Iris pigment epithelial cell (primary cell): ENCODE measurements at places on chromosomes 6 and 20.

- no peak for DNase-seq
These were observed 178.6 kb upstream of the RGS17 start for GRCh38 chr6:153309651-153310050.

GRCh38 chr20:62460678-62461077 lies 15.1 kb downstream of the GATA5 start:
- no peak for DNase-seq

GRCh38 chr6:26175428-26176181 lies 88.4 kb downstream of the HFE start:
- DNase-seq = peak; percentile 79

- DNase-seq = no peak
These were observed 155.4 kb downstream of the SMOC2 start for GRCh38 chr6:168596344-168596743.

DNA sequence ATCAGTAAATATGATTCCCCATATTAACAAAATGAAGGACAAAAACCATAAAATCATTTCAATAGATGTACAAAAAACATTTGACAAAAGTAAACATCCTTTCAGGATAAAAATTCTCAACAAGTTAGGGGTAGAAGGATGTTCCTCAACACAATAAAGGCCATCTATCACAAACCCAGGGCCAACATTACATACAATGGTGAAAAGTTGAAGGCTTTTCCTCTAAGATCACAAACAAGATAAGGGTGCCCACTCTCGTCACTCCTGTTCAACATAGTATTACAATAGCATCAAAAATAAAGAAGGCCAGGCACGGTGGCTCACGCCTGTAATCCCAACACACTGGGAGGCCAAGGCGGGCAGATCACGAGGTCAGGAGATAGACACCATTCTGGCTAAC lies 22.6 kb upstream of the ASF1A start:
- DNase-seq = no peak

DNA sequence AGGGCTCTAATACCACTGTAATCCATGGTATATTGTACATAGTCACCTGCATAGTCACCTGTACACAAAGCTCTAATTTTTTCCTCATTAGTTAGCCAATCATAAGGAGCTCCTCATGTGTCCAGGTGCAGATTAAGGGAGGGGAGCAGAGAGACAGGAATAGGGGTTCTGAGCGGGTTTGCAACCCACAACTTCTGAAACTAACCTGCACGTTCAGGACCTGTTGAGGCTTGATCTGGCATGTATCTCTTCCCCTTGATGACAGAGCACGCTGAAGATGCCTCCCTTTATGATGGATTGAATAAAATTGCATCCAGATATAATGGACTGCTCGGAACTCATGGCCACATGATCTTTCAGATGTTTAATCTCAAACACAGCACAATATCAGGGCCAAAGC lies 179.4 kb upstream of the PRND start:
- DNase-seq = no peak

DNA sequence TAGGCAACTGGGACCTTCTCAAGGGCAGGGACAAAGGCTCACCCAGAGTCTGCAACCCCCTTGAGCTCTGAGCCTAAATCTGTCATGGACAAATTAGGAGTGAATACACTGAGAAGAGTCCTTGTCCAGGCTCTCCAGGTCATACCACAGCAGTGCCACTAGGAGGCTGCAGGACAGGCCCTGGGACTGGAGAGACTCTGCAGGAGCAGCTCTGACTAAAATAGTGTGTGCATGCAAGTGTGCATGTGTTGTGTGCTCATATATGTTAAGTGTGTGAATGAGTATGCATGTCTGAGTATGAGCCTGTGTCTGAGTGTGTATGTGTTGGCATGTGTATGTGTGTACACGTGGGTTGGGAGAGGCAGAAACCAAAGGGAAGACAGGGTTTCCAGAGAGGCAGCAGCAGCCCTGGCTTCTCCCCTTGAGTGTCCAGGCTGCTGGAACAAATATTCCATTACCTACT lies 27.1 kb downstream of the MRPL14 start:
- peak; percentile 51 for DNase-seq

DNA sequence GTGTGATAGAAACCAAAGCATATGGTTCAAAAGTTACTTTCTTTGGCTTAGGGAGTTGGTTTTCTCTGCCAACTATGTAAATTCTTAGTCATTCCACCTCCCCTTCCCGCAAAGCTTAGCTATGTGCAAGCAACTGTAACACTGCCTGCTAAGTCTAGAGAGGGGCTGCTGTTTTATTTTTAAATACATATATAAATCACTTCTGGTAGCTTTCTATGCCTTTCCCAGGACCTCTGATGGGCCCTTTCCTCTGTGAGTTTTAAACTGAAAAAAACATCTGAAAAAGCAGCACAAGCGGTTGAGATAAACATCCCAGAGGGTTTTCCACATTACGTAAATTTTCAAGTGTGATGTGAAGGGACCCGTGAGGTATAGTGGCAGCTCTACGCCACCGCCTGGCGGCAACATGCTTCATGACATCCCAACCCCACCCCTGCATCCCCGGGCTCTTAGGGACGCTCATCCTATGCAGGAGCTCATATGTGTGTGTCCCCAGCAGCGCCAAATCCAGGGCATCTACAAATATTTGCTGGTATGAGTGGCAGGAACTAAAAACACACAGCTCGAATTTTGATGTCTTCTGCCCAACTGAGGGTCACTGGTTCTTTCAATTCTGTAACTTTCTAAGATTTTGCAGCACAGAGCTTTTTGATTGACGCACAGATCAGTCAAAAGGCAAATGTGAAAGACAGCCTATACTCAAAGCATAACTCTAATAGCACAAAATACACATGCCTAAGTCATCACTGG lies 12.7 kb downstream of the SAYSD1 start:
- peak; percentile 69 for DNase-seq

- peak; percentile 55 for DNase-seq
These were observed 1.1 kb downstream of the PPP1R18 start for GRCh38 chr6:30685157-30686008.

- DNase-seq = no peak
These were observed 37.3 kb downstream of the DST start for GRCh38 chr6:56605435-56605834.

DNA sequence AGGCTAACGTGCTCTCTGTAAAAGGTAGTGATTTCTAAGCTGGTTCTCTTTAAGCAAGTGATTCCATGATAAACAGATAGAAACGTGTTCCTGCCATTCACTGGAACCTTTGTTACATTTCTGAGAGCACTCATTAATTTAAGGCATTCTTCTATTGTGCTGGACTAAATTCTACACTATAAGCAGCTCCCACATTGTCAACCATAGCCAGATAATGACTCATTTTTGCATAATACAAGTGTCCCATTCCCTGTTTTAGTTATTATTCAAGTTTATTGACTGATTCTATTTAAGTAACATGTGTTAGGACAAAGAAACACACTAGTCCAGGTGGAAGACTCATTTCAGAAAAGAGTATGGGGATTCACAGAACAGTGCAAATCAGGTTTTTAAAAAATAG lies 13.5 kb upstream of the XRN2 start:
- no peak for DNase-seq

GRCh38 chr20:9177278-9177677 lies 108.4 kb downstream of the PLCB4 start:
- no peak for DNase-seq

DNA sequence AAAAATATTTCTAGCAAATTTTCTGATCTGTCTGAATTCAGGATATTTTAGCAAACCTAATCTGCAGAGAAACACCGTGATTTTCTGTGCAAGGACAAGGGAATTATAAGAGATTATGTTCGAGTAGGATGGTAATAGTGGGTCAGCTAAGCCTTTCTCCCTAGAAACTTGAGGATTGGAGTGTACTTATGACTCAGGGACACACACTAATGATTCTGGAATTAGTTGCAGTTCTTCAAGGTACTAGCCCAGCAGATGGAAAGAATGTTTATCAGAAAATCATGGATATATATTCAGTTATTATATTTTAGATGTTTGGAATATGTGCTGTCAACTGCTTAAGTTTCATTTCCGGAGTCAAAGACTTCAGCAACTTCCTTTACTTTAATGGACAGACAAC lies 177.1 kb upstream of the MAP3K7 start:
- peak; percentile 59 for DNase-seq

GRCh38 chr20:47392721-47393073 lies 36.2 kb upstream of the ZMYND8 start:
- DNase-seq = peak; percentile 23

GRCh38 chr6:63793465-63794137 lies 158.0 kb downstream of the PHF3 start:
- DNase-seq = no peak

- peak; percentile 45 for DNase-seq
These were observed 3.9 kb downstream of the RAB44 start for GRCh38 chr6:36701401-36701991.

DNA sequence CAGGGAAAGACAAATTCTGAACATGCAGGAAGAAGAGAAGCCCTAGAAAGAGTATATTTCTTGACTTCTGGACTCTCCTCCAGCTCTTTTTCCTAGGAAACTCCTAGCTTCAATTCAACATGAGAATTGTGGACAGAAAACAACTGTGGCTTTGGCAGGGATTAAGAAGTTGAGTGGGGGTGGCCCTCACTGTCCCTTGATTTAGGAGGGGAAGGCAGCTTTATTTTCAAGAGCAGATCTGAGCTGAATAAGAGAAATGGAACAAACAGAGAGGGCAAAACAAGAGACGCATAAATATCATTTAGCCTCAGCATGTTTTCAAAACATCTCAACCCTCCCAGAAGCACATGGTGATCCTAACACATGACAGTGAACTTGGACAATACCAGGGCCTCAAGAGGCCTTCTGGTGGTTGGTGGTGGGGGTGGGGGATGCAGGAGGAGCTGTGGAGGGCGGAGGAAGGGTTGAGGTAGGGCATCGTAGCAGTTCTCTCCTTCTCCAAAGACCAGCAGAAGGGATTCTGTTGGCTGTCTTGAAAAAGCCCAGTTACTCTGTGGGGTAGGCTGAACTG lies 21.1 kb upstream of the TAGAP start:
- DNase-seq = no peak

- DNase-seq = peak; percentile 68
These were observed 70.2 kb upstream of the CD93 start for GRCh38 chr20:23156170-23156841.

DNA sequence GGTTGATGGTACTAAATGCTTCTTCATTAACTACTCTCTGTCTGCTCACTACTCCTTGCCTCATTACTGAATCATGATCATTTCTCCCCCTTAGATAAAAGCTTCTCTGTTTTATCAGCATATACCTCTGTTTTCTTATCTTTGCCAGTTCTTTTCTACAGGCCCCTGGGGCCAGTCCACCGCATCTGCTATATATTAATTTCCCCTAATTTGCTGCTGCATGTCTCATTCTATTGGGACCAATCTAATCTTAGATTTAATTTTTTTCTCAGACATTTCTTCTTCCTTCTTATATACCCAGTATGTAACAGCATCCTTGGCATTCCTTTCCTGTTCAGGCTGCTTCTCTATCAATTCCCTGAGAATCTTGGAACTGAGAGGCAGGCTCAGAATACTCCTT lies 51.2 kb downstream of the GRIK2 start:
- no peak for DNase-seq

GRCh38 chr6:39335780-39336545 lies 13.5 kb upstream of the KCNK16 start:
- no peak for DNase-seq

DNA sequence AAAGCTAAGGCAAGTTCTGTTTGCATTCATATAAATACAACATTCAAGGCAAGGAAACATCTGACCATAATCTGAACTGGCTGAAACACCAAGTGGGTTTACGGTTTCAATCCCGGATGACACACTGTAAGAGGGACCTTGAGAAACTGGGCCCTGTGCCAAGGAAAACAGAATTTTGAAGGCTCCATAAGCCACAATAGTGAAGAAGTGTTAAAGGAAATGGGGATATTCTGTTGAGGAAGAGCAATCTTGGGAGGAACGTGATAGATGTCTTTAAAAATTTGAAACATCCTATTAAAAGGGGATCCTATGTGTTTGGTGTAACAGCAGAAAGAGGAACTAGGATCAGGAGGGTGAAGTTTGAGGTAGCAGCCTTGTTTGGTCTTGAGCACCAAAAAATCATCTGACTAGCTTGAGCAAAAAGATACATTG lies 82.4 kb upstream of the TAB2 start:
- DNase-seq = peak; percentile 97

DNA sequence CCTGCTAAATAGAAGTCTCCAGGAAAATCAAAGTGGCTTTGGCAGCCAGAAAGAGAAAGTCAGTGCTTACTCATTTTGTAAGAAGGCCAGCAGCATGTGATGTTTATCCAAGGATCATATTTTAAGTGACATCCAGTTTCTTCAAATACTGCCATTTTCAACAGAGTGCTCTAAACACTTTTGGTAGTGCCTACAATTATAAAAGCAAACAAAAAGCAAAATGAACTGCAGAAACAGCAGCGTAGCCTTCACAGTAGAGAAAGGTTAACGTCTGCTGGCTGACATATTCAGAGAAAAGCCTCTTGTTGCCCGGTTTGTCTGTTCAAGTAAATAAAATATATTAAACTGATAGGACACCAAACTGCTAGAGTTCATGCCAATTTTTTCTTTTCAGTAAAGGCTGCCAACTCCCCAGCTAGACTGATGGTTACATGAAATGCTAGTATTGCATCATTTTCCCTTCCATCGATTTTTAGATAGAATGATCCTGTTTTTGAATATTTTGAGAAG lies 705.7 kb upstream of the SLC35B3 start:
- DNase-seq = peak; percentile 42

- no peak for DNase-seq
These were observed 22.8 kb upstream of the SCGN start for GRCh38 chr6:25629198-25629576.

DNA sequence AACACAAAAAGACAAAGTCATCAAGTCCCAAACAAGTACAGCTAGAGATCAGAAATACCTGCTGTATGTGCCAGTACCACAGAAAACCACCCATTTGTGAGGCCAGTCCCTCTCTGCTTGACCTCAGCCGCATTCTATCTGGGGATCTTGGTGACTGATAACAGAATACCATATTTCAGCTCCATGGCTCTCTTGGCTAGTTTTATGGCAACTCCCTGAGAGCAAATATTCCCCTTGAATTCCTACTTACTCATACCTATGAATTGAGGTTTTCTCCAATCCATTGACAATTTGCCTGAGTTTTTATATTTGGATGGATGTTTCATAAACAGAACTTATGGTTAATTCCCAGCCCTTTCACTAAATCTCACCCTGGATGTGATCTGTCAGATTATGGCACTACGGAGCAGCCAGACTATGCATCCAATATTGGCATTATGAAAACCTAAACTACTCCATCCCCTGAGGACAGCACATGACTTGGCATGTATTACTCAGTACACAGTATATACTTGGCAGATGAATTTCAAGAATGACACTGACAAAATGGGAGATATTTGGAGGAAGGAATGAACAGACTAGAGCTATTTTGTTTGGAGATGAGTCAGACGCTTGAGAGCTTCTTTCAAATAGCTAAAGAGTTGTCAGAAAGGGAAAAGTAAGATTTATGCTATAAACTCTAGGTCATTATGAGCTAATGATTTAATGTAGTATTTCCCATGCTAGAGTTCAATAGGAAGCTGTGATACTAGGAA lies 95.7 kb downstream of the PRDM1 start:
- peak; percentile 86 for DNase-seq

DNA sequence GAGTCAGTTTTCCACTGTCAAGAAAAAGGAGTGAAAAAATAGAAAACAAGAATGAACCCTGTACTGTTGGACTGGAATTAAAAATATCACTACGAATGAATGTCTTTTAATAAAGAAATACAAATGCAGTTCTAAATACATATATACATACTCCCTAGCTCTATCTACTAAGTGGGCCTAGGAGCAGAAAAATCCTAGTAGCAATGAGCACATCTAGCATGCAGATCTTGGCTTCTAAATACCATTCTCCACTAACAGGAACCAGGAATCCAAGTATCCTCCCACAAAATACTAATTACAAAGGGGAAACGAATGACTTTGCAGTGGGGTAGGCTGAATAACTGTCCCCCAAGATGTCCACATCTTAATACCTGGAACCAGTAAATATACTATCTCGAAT lies 25.4 kb downstream of the SEC63 start:
- DNase-seq = no peak
